ENCODE measurements at places on chromosomes 11 and 22.
A peak's percentile ranks its signal among the peaks of the same experiment; 100 is the strongest.

GRCh38 chr22:46043816-46044620 lies 67.1 kb upstream of the WNT7B start:
- peak; percentile 30 for DNase-seq

GRCh38 chr11:62559204-62559603 lies 12.6 kb upstream of the AHNAK start:
- DNase-seq: no peak

GRCh38 chr11:70099578-70100279 lies 21.6 kb downstream of the ANO1 start:
- peak; percentile 18 for DNase-seq

DNA sequence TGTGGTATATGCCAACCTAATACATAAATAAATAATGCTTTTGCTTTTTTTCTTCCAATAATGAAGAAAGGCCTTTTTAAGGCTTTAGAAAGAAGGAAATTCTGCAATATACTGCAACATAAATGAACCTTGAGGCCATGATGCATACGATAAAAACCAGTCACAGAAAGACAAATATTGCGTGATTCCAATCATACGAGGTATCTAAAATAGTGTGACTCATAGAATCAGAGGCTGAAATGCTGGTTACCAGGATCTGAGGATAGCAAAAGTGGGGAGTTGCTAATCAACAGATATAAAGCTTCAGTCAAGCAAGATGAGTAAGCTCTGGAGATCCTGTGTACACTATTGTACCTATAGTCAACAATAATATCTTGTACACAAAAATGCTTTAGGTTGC lies 24.2 kb downstream of the MS4A6A start:
- no peak for DNase-seq

DNA sequence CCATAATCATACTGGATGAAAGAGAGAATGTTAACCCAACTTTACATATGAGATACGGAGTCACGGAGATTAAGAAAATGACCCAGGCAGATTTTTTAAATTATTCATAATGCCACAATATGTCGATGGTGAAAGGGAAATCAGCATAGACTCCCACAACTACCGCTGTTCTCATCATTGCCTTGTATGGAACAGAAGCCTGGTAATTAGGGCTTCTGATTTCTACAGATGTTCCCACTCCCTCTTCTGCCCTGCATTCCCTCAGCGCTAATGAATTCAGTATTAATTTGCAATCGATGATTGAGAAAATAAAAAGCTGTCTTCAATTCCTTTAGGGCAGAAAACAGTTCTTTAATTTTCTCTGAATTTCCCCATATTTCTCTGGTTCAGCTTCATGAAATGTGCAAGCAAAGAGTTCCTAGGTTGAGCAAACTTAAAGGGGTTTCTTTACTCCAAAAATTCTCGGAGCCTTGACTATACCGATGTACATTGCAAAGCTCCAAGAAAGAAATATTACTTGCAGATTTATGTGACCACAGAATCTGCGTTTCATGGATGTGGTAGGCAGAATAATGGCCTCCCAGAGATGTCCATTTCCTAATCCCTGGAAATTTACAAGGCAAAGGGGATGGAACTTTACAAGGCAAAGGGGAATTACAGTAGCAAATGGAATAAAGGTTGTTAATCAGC lies 134.9 kb upstream of the ZC3H12C start:
- DNase-seq: no peak

GRCh38 chr11:110026858-110027626 lies 66.2 kb upstream of the ZC3H12C start:
- DNase-seq: no peak

DNA sequence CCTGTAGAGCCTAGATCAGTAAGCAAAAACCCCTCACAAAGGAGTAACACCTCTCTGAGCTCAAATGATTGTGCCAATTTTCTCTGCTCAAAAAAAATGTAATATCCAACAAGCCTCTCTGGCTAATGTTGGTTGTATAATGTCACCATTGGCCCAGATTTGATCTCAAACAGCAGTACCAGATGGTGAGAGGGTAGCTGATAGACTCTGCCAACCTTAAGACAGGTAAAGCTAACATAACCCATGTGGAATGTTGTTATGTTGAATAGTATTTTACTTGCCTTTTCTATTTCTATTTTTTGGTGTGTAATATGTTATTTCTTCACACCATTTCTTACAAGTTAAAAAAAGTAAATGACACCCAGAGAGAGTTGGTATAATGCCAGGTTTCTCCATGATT lies 166.7 kb upstream of the GUCY1A2 start:
- DNase-seq: no peak

DNA sequence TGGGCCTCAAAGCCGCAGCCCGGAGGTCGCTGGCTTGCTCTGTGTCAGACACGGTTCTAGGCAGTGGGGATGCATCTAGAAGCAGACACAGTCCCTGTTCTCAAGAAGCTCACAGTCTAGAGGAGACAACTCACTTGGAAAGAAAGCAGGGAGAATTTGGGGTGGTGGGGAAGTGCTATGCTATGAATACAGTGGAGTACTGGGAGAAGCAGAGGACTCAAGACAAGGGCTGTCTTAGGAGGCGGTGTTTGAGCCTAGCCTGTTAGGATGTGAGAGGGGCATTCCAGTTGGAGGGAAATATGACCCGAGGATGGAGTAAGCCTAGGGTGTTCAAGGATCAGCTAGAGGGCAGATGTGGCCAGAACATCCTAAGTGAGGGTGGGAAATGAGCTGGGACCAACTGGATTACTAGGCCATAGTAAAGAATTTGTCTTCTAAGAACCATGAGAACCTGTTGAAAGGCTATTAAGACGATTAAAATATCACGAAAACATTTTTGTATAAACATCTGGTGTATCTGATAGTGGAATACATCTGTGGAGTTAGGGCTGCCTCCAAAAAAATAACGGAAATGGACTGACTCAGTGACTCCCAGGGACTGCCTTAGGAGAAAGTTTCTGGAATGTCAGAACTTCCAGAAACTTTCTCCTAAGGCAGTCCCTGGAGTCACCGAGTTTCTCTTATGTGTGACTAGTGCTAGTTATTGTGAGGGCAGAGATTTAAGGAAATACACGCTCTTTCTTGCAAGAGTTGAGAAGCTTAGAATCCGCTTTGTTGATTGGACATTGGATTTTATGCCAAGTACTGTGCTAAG lies 1.1 kb upstream of the PITPNB start:
- peak; percentile 85 for DNase-seq

- no peak for DNase-seq
Observed at GRCh38 chr11:14881576-14882193, 10.3 kb downstream of the CYP2R1 start.

DNA sequence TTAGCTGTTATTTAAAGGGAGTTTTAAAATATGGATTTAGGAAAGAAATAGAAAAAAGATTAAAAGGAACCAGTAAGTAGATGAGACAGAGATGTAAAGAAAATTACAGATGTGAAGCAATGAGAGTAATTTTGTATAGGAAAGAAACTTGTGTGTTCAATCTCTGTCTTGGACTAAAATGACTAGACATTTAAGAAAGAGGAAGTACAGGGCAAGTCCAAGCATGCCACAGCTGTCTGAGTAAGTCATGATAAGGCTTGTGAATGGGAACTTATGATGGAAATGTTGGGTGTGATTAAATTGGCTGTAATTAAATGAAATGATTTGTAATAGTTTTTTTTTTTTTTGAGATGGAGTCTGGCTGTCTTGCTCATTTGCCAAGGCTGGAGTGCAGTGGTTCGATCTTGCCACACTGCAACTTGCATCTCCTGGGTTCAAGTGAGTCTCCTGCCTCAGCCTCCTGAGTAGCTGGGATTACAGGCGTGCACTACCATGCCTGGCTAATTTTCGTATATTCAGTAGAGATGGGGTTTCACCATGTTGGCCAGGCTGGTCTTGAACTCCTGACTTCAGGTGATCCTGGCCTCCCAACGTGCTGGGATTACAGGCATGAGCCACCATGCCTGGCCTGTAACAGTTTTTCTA lies 5.9 kb upstream of the ACY3 start:
- no peak for DNase-seq

DNA sequence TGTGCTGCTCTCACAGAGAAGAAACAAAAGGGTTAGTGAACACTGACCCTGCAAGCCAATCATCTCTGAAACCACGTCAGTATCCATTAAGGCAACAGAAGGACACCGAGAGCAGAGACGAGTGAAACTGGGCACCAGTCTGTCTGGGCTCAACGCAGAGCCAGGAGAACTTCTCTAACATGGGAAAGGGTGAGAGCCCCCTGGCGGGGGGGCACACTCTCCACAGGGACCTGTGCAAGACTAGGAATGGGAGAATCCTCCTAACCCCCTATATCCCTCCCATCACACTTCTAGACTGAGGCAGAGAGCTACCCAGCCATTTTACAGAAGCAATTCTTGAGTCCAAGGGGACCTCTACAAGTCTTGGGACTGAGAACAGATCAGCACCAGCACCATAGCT lies 285.8 kb downstream of the SOX6 start:
- DNase-seq: no peak

DNA sequence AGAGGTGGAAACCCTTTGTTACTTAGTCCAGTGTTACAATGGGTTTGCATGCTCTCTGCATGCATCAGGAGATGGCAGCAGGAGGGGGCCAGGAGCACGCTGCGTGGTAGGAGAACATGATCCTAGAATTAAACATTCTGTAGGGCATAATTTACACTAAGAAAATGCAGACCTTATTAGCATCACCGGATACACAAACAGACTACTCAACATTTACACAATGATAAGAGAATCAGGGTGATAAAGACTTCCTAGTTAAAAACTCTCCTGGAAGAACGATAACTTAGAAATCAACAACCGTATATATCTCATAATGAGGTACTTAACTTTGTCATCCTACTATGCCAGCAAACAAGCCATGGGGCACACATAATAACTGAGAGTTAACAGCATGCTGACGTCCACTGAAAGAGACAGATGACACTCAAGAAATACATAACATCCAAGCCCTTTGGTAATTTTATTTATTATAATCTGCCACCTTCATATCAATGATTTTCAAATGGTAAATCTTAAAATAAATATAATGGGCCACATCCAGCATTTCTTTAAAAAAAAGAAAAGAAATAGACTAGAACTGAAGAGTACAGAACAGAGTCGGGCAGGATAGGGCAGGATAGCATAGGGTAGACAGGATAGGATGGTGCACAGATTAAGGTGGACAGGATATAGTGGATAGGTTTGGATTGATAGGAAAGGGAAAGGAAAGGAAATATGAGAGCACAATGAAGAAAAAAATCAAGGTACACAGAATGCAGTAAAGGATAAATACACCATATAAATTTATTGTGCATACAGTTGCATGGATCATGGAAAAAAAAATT lies 27.5 kb downstream of the CADM1 start:
- no peak for DNase-seq

DNA sequence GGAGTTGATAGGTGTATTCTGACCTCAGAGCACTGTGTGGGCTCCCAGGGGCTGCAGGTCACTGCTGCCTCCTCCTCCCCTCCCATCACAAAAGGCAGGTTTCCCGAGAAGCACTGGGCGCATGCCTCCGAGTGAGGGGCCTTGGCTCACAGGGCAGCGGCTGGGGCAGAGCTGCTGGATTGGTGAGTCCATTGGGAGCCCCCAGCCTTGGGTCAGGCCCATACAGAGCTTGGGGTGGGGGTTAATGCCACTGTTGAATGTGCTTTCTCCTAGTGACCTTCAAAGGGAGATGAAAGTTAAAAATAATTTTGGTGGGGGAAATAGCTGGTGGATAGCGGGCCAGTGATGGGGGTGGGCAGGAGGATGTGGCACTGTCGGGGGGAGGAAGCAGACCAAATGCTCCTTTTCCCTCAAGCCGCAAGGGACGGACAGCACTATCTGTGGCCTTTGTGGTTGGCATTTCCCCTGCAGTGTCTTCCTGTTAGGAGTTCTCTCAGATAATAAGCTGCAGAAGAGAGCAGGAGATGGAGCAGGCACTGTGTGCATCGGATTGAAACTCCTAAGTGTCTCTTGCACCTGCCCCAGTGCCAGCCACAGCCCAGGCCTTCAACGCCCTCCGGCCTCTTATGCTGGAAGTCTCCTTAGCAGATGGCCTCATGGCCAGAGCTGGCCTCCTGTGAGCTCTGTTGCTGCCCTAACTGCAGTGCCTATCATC lies 3.2 kb downstream of the TUBA8 start:
- no peak for DNase-seq

DNA sequence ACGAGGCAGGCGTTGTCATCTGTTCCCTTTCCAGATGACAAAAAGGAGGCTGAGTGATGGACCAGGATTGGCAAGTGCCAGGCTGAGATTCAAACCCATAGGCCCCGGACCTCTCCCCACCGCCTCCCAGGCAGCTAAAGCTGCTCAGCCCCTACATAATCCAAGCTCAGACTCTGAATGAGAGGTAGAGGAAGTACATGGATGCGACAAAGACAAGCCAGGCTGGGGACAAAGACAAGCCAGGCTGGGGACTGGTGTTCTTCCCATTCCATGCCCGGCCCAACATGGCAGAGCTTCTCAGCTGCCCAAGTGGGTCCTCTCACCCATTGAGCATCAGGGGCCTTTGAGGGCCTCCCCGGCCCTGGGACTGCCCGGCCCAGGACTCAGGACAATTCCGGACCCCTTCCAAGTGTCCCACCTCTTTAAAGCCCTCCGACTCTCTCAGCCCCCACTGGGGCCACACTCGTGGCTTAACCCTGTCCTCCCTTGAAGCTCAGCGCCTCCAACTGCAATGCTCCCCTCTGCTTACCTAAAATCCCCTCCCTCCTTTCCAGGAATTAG lies 4.8 kb downstream of the MFNG start:
- no peak for DNase-seq

DNA sequence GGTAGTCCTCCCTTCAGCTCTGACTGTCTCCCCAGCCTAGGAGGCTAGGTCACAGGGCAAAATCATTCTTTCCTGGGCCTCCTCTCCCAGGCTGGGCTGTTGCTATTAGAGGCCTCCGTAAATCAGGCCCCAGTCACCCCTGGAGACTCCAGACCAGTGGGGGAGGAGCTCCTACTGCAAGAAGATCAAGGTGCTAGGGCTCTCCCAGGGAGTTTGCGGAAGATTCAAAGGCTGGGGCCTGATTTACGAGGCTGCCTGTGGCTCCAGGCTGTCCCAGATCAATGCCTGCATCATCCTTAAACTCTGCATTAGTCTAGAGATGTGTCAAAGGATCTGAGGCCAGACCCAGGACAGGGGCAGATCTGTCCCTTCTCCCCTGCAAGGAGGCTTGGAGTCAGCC lies 346.2 kb downstream of the TENM4 start:
- no peak for DNase-seq

- peak; percentile 70 for DNase-seq
Observed at GRCh38 chr11:38543986-38544385, 1946.0 kb upstream of the RAG2 start.

GRCh38 chr22:50221410-50222300 lies 20.8 kb downstream of the SELENOO start:
- DNase-seq: no peak
